ENCODE measurements at places on chromosomes 7 and 10. TPM values are rescaled to one million over a fixed set of nuclear protein-coding genes. Genes with fewer than 3 reads are reported as not detected.

- no peak overlapping the region for H3K4me3 ChIP-seq
- H3K27ac ChIP-seq: no peak overlapping the region
- peak; percentile 55 for DNase-seq
Observed at GRCh38 chr10:79387974-79388850, 40.9 kb downstream of the PPIF start.

DNA sequence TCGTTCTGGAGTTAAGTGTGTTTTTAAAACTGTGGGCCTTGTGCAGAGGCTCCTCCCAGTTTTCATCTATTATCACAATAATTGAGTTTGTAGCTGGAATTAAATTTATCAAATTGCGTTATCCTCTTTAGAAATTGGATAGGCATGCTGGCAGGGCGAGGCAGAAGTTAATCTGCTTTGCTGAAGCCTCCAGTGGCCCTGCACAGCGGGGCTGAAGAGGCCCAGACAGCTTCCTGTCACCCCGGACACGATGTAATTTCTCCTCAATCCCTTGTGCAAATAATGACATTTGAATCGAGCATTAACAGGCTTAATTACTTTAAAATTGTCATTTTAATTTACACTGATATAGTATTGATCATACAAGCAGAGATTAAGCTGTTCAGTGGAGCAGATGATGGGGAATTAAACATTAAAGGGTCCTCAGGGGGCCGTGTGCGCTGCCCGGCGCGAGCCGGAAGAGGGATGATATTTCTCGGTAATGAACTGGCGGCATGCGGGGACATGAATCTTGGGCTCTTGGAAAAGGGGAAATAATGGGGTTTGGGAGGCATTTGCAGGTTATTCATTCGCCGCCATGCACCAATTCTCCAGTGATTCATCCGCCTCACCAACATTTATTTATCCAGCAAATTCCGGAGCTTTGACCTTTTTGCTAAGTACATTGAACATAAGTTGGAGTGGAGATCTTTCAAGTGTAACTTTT, 118.5 kb downstream of the NKX6-2 start:
- H3K27me3 ChIP-seq: no peaks in the 10 kb centered on the region
- no peak overlapping the region for H3K4me3 ChIP-seq
- H3K36me3 ChIP-seq: peaks cover 1% of the 10 kb centered on the region
- peak; percentile 18 for DNase-seq
- H3K27ac ChIP-seq: peak overlapping the region; percentile 85
- H3K4me1 ChIP-seq: peaks cover 36% of the 10 kb centered on the region

- peak overlapping the region; percentile 92 for H3K27ac ChIP-seq
- H3K4me1 ChIP-seq: peaks cover 26% of the 10 kb centered on the region
- no peak overlapping the region for H3K4me3 ChIP-seq
- H3K36me3 ChIP-seq: peaks cover 7% of the 10 kb centered on the region
- H3K27me3 ChIP-seq: no peaks in the 10 kb centered on the region
Observed at GRCh38 chr10:94042001-94042833, 48.5 kb downstream of the PLCE1 start.

DNA sequence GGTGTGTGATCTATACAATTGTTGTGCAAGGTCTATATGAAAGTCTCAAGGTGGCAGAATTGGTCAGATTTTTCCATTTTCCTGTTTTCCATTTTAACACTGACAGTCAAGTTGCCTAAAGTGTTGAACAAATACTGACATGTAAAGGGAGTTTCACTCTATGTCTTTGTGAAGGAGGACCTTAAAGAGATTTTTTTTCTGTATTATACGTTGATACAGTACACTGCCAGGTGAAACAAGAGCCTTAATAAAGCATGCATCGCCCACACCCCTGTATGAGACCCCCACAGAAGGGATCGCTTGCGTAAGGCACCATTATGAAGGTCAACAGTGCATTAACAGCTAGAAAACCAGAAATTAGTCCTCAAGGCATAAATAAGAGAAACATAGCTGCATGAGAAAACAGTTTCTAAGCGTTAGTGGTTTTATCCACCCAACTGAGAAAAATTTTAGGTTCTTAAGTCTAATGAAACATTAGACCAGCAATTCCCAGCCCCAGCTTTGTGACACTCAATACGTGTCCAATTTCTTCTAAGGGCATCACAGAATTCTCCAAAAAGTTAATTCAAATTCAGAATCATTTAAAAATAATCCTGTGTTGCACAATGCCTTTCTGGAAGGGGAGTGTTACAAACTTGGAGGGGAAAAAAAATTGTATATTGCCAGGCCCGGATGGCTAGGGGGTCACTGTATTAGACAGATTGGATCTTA, 6.9 kb downstream of the KLF6 start:
- DNase-seq: no peak
- no peaks in the 10 kb centered on the region for H3K27me3 ChIP-seq
- H3K4me3 ChIP-seq: peak overlapping the region; percentile 94
- H3K4me1 ChIP-seq: peaks cover 83% of the 10 kb centered on the region
- peaks cover 72% of the 10 kb centered on the region for H3K36me3 ChIP-seq

DNA sequence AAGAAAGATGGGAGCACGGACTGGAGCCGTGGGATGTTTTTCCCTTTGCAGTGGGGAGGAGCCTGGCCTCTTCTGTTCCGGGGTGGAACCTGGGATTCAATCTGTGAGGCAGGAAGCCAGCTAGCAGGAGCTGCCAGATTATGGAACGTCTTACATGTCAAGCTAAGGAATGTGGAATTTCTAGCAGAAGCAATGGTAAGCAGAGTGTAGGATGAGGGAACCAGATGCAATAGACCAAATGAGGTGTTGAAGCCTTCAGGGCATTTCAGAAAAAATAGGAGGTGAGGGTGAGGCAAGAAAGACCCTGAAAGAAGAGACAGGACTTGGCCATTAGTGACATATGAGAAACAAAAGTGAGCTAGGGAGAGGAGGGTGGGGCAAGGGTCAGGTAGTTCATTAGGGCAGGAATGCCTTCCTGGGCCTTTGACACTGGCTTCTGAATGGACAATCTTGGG, 105.5 kb downstream of the CHN2 start:
- H3K4me3 ChIP-seq: no peak overlapping the region
- peaks cover 1% of the 10 kb centered on the region for H3K36me3 ChIP-seq
- no peak for DNase-seq
- peaks cover 12% of the 10 kb centered on the region for H3K4me1 ChIP-seq

The NEUROD6 gene
- not detected for total RNA-seq

- DNase-seq: no peak
- no peaks in the 10 kb centered on the region for H3K36me3 ChIP-seq
- H3K4me1 ChIP-seq: no peaks in the 10 kb centered on the region
- no peaks in the 10 kb centered on the region for H3K27me3 ChIP-seq
- no peak overlapping the region for H3K4me3 ChIP-seq
Observed at GRCh38 chr7:27689591-27690164, 27.0 kb upstream of the HIBADH start.

- H3K4me1 ChIP-seq: no peaks in the 10 kb centered on the region
- H3K27ac ChIP-seq: no peak overlapping the region
- no peaks in the 10 kb centered on the region for H3K36me3 ChIP-seq
Observed at GRCh38 chr10:125266541-125266940, 106.2 kb upstream of the CTBP2 start.

The TRIL gene
- 0.92 TPM for total RNA-seq

DNA sequence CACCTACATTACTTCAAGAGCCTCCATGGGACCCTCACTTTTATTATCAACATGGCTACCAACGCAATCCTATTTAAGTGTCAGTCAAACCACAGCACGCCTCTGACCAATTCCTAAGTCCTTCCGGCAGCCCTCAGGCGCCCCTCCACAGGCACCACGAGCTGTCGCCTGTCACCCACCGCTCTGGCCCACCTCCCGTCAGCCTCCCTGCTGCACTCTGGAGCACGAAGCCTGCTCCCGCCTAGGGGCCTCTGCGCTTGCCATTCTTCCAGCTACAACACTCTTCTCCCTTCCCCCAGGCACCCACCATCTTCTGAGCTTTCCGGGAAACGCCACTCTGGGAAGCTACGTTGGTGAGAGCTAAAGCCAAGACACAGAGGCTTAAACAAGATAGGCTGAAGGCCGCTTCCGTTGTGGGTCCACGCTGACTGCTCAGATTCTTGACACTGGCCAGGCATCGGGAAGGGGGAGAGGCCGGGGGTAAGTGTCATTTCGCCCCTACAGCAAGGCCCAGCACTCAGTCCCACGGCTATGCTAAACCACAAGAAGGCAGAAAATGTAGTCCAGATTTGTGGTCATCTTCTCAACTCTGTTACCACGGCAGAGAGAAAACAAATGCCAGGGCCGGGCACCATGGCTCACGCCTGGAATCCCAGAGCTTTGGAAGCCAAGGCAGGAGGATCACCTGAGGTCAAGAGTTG, 56.7 kb downstream of the GNA12 start:
- H3K36me3 ChIP-seq: peaks cover 29% of the 10 kb centered on the region
- peak overlapping the region; percentile 49 for H3K4me3 ChIP-seq
- H3K4me1 ChIP-seq: peaks cover 71% of the 10 kb centered on the region

- H3K27me3 ChIP-seq: peaks cover 5% of the 10 kb centered on the region
- DNase-seq: no peak
- peaks cover 3% of the 10 kb centered on the region for H3K36me3 ChIP-seq
- H3K4me1 ChIP-seq: no peaks in the 10 kb centered on the region
- no peak overlapping the region for H3K27ac ChIP-seq
Observed at GRCh38 chr10:117047947-117048346, 43.0 kb upstream of the SHTN1 start.

GRCh38 chr7:86950360-86950759, 109.1 kb downstream of the ELAPOR2 start:
- no peak overlapping the region for H3K27ac ChIP-seq
- H3K4me1 ChIP-seq: peaks cover 25% of the 10 kb centered on the region
- no peak overlapping the region for H3K4me3 ChIP-seq
- no peaks in the 10 kb centered on the region for H3K36me3 ChIP-seq
- no peak for DNase-seq

The SFRP5 gene
- total RNA-seq: 0.80 TPM

- H3K36me3 ChIP-seq: no peaks in the 10 kb centered on the region
- peaks cover 27% of the 10 kb centered on the region for H3K27me3 ChIP-seq
- no peak overlapping the region for H3K4me3 ChIP-seq
- H3K4me1 ChIP-seq: no peaks in the 10 kb centered on the region
- DNase-seq: no peak
- no peak overlapping the region for H3K27ac ChIP-seq
Observed at GRCh38 chr7:122970740-122971725, 24.5 kb downstream of the TAS2R16 start.

DNA sequence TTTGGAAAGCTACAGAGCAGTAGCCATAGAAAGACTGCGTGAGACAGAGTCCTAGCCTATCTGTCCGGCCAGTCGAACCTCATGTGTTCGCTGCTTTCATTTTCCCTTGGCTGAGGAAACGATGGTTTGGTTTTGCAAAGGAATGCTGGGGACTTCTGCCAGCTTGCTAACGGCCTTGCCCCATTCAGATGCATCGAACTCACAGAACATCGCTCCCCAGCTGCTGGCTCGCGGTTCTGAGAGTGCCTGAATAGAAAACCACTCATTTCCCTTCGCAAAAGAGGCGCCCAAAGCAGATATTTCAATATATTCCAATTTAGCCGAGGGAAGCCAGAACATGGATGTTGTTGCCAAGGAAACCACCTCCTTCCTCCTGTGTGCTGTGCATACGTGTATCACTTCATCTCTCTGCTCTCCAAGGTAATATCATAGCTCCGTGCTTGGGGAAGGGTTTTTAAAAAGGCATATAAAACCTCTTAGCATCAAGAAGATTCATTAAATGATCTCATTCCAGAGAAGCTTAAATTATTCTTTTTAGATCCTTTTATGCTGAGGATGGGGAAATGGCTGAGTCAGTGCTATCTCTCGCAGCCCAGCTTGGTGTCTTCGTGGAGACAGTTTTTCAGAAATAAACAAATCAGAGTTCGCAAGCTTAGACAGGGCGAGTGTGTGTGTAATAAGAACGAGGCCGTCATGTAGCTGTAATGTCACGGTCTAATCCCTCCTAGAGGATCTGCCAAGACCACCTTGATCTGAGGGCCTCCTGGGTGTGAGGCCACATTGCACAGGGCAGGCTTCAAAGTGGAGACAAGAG, 215.2 kb downstream of the RPS24 start:
- DNase-seq: no peak
- no peaks in the 10 kb centered on the region for H3K27me3 ChIP-seq
- peaks cover 1% of the 10 kb centered on the region for H3K36me3 ChIP-seq
- H3K4me1 ChIP-seq: peaks cover 6% of the 10 kb centered on the region
- no peak overlapping the region for H3K4me3 ChIP-seq

GRCh38 chr7:82950436-82950835, 212.2 kb downstream of the PCLO start:
- no peak for DNase-seq
- H3K27ac ChIP-seq: no peak overlapping the region

The FEZF1 gene
- not detected for total RNA-seq

- H3K36me3 ChIP-seq: no peaks in the 10 kb centered on the region
- H3K4me3 ChIP-seq: no peak overlapping the region
- peaks cover 10% of the 10 kb centered on the region for H3K4me1 ChIP-seq
Observed at GRCh38 chr10:113221756-113222168, 271.7 kb downstream of the TCF7L2 start.

DNA sequence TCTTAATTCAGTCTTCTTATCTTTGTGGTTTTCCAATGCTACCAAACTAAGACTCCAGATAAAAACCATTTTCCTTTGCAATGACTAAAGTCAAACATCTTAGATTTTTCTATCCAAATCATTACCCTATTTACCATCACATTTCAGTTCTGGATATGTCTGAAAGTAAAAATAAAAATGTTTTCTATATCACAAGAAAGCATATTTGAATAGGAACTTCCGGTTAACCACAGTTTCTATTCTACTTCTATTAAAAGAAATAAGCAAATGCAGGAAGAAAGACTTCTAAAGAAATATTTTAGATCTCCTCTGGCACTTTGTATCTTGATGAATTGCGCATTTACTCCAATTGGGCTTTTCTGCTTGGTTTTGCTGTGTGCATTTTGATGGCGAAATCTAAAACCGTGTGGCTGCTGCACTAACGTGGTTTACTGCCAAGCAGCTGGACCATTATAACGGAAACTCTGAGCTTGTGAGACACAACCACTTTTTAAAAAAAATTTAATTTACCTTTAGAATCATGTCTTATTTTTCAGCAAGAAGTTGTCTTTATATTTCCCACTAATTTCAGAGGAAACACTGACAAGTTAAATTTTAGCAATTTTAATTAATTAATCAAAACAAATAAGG, 146.1 kb downstream of the VPS50 start:
- no peak overlapping the region for H3K4me3 ChIP-seq
- H3K4me1 ChIP-seq: no peaks in the 10 kb centered on the region
- no peak overlapping the region for H3K27ac ChIP-seq
- no peak for DNase-seq
- peaks cover 24% of the 10 kb centered on the region for H3K27me3 ChIP-seq
- H3K36me3 ChIP-seq: no peaks in the 10 kb centered on the region

DNA sequence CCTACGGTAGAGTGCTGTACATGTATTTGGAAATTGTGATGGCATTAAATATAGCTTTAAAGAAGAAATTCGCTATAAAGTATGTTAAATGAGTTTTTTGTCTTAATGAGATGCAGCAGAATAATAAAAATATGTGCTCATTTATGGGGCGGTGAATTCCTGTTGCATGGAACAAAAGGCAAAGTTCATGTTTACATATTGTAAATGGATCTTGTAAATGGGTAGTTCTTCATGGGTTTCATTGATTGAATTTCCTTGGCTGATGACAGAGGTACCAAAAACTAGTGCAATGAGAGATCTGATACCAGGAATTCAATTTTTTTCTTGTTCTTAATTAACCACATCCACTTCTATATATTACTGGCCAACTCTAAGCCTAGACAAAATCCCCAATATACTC, 284.2 kb downstream of the SUGCT start:
- peaks cover 16% of the 10 kb centered on the region for H3K4me1 ChIP-seq
- H3K36me3 ChIP-seq: no peaks in the 10 kb centered on the region
- H3K27me3 ChIP-seq: no peaks in the 10 kb centered on the region
- H3K27ac ChIP-seq: no peak overlapping the region
